ENCODE measurements at places on chromosomes 4 and X.
A peak's percentile ranks its signal among the peaks of the same experiment; 100 is the strongest.

- DNase-seq: no peak
Observed at GRCh38 chr4:69843932-69844331, 16.0 kb downstream of the SULT1E1 start.

DNA sequence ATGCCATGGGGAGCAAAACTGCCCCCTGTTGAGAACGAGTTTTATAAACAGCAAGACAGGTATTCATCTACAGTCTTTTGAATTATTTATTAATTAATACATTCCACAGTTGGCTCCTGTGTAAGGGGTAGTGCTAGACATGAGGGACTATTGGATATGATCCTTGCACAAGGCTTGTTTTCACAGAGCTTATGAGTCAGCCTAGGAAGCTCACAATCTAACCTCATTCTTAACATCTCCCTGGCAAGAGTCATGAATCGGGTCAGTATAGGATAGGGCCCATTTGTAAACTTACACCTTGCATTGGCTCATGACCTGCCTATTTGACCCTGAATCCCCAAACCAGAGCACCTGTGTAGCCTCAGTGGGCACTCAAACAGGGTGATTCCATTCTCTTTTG lies 209.1 kb upstream of the HCCS start:
- no peak for DNase-seq

DNA sequence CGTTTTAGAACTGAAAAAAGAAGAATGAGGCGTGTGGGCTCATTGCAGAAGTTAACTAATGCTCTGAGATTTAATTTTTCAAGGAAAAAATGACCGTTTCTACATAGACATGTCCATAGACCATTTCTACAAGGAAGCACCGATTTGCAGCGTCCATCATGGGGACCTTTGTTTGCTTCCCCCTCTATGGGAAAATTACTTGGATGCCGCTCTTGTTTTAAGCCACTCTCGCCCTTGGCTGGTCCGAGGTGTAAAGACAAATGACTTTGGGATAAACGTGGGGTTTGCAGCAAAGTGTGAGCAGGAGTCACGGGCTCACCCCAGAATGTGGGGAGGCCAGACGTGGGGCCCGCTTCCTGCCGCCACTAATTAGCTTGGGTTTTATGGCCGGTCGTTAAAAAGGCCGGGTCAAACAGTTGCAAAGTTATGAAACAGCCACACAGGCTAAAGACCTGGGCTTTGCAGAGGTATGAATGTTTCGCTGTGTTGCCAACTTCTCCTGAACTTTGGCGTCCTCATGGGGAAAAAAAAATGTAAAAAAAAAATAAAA lies 235.9 kb downstream of the SHOX start:
- no peak for DNase-seq

DNA sequence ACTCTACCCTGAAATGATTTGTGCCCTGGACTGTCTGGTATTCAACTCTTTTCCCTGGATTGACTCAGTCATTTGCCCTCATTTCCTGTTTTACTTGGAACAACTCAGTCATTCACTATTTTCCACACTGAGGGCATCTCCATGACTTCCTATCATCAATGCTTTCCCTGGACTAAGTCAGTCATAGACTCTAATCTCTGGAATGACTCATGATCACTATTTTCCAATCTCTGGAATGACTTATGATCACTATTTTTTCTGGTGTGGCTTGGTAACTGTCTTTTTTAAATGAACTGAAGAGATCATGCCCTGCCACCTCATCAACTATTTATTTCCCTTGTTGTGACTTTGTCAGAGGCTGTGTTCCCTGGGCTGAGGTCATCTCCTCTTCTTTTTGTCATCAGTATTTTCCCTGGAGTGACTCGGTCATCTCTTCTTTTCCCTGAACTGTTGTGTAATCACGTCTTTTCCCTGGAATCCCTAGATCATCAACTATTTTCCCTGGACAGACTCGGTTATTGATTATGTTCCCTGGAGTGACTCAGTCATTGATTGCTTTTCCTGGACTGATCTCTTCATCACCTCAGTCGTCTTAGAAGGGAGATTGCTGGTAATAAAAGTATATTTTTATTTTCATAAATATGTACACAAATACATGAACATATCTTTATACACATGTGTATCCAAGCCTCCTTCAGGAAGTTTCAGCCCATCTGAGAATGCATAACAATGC lies 327.1 kb upstream of the VCX start:
- no peak for DNase-seq

GRCh38 chrX:31633349-31633748 lies 561.5 kb upstream of the FTHL17 start:
- DNase-seq: no peak

- DNase-seq: no peak
Observed at GRCh38 chr4:80143307-80143679, 54.0 kb upstream of the PRDM8 start.

- peak; percentile 84 for DNase-seq
Observed at GRCh38 chr4:166165829-166166420, 292.9 kb downstream of the TLL1 start.

GRCh38 chr4:13238936-13239335 lies 245.2 kb downstream of the RAB28 start:
- no peak for DNase-seq

DNA sequence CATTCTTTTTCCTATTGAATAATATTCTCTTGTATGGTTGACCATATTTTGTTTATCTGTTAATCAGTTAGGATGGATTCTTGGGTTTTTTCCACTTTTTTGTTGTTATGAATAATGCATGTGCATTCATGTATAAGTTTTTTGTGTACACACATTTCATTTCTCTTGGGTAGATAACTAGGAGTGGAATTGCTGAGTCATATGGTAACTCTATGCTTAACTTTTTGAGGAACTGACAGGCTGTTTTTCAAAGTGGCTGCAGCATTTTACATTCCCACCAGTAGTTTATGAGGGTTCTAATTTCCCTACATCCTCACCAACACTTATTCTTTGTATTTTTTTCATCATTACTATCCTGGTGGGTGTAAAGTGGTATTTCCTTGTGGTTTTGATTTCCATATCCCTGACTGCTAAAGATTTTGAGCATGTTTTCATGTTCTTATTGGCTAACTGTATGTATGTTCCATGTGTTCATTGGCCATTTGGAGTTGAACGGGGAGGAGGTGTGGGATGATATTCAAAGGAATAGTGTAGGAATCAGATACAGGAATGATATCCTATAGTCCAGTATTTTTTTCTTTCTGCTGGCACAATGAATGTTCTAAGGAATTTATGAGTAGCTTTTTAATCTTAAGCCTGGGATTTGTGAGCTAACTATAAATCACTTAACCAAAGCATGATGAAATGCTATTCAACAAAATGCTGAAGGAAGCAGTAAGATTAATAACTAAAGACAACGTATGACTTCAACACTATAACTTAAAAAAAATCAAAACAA lies 114.3 kb downstream of the AMELX start:
- DNase-seq: no peak

GRCh38 chr4:151266497-151266896 lies 10.5 kb upstream of the PRSS48 start:
- no peak for DNase-seq

DNA sequence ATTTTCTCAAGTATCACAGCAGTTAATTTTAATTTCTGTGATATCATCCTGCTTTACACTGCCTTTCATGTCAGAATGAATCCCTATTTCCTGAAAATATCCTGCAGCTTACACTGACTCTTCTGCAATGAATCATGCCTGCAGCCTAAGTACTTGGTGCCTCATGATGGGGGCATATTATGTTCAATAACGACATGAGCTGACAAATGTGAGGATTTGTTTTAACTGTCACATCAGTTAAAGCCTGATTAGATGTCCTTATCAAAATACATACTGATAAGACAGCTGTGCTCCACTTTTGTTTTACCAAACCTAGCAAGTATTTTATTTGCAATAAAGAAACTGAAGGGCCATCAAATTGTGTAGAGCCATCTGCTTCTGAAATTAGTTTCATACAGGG lies 359.9 kb upstream of the AGA start:
- DNase-seq: no peak

DNA sequence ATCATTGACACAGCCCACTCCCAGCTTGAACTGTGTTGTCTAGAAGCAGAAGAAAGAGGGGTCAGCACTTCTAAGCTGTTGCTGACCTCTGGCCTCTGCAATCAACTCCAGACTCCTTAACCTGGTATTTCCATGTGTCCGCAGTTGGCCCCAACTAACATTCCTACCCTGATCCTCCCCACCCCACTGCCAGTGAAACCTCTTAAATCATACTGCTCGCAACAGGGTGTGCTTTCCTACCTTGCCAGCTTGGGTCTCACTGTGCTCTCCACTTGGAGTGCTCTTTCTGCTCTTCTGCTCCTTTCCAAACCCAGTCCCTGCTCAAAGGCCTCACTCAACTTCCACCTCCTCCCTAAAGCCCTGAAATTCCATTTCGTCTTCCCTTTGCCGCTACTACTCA lies 52.3 kb upstream of the RPS6KA3 start:
- DNase-seq: no peak

GRCh38 chr4:182604953-182605352 lies 312.2 kb downstream of the DCTD start:
- no peak for DNase-seq

- DNase-seq: no peak
Observed at GRCh38 chr4:59537246-59537886, 1662.8 kb upstream of the ADGRL3 start.

- no peak for DNase-seq
Observed at GRCh38 chr4:113824396-113824795, 62.9 kb upstream of the CAMK2D start.

DNA sequence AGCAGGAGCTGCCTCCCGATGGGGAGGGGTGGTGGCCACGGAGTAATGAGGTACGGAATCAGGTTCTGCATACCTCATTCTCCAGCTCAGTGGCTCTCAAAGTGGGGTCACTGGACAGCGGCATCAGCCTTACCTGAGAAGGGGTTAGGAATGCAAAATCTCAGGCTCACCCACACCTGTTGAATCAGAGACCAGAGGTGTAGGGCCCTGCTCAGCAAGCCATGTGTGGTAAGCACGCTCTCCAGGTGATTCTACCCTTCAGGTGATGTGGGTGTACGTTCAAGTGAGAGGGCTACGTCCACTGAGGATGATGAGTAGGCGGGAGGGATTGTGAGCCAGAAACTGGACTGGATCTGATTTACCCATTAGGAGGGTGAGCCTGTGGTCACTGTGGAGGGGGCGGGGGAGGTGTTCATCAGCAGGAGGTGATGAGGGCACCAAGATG lies 65.8 kb downstream of the ANAPC4 start:
- DNase-seq: no peak

DNA sequence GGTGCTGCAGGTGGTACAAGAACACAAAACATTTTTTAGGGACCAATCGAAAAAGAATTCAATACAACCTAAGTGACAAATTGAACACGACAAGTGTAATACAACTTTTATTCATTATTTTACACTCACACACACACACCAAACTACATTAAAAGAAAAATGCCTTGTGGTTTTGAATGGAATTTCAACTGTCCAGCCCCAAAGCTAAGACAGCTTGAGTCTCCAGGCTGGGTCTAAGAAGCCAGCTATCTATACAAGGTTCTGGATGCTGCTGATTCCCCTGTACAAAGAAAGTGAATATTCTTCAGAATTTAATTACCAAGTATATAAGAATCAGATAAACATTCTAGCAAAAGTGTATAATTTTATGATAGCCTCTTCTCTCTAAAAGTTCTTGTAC lies 118.2 kb downstream of the PPP3CA start:
- no peak for DNase-seq

- no peak for DNase-seq
Observed at GRCh38 chr4:107896158-107896645, 35.1 kb upstream of the CYP2U1 start.

DNA sequence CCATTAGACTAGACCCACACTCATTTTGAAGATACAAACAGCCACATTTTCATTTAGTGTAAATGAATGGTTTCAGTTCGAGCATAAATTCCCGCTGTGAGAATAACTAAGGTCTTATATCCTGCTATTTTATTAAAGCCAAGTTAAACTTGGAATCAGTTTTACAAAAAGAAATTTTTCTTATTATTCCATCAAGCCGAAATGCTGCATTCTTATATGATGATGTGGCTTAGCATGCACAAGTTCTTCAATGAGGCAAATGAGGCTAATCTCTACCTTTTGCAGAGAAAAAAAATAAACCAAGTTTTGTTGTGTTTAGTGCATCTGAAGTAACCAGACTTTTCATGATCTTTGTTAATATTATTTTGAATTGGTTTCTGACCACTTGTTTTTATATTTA lies 953.9 kb upstream of the PCDH10 start:
- DNase-seq: no peak

DNA sequence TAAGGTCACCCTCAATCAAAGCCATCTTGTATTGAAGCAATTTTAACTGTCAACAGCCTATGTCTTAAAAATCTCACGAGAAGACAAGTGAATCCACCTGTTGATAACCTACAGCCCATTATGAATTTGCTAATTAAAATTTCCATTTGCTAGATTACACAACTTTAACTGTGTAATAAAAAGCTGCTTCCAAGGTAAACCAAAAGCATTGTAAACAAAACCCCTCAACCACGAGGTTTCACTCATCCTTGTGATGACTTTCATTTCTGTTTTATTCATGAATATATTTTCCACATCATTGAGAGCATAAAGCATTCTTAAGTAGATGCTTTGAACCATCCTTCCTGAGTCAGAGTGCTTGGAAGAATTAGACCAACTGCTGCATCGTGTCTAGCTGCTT lies 217.5 kb upstream of the GYPA start:
- no peak for DNase-seq

DNA sequence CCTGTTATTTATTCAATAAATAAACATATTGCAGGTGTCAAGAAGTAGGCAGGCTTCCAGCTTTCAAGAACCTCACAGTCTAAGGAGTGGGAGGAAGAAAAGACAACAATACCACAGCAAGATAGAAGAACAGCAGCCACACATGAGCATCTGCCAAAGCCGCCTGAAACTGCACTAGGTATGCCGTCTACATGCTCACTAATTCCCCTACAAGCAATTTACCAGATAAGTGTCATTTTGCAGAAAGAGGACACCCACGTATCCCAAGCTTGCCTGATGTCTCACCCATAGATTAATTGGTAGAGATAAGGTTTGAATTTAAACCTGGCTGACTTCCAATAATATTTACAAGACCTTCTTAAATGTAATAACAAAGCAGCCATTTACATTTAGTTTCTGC lies 439.4 kb upstream of the CPEB2 start:
- no peak for DNase-seq

- no peak for DNase-seq
Observed at GRCh38 chr4:139469216-139469615, 15.3 kb downstream of the RAB33B start.

- no peak for DNase-seq
Observed at GRCh38 chrX:26347171-26347570, 131.2 kb downstream of the MAGEB5 start.

DNA sequence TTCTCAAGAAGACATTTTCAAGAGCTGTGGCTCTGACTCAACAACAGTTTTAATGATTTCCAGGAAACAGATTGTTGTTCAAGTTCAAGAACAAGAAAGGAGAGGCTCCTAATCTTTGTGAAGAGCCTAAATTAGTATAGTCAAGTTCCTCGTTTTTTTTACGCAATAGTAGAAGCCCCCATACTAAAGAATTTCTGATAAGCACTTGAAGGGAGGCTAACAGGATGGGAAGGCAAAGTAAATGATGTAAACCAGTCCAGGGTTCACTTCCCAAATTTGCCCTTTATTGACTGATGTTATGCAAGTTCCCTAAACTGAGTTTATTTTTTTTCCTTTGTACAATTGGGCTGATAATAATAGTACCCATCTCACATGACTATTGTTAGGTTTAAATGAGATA lies 178.2 kb downstream of the RTL9 start:
- DNase-seq: no peak

- DNase-seq: no peak
Observed at GRCh38 chr4:107366900-107367299, 330.8 kb upstream of the DKK2 start.

- DNase-seq: no peak
Observed at GRCh38 chr4:47650584-47651130, 165.6 kb downstream of the ATP10D start.

GRCh38 chrX:27600686-27601085 lies 10.5 kb downstream of the DCAF8L2 start:
- DNase-seq: no peak

Measured in midbrain (tissue), 1 donor.